ENCODE measurements at places on chromosomes 5 and 9.

- DNase-seq, result no peak
Measured at GRCh38 chr5:73263001-73263710, 90.2 kb downstream of the TMEM174 start.

GRCh38 chr5:127406326-127407121 is 110.9 kb upstream of the PRRC1 start:
- no peak for DNase-seq

- no peak for DNase-seq
Measured at GRCh38 chr5:165015126-165015525, 1509.7 kb downstream of the MAT2B start.

- DNase-seq, result no peak
Measured at GRCh38 chr5:58201922-58202648, 257.8 kb downstream of the PLK2 start.

DNA sequence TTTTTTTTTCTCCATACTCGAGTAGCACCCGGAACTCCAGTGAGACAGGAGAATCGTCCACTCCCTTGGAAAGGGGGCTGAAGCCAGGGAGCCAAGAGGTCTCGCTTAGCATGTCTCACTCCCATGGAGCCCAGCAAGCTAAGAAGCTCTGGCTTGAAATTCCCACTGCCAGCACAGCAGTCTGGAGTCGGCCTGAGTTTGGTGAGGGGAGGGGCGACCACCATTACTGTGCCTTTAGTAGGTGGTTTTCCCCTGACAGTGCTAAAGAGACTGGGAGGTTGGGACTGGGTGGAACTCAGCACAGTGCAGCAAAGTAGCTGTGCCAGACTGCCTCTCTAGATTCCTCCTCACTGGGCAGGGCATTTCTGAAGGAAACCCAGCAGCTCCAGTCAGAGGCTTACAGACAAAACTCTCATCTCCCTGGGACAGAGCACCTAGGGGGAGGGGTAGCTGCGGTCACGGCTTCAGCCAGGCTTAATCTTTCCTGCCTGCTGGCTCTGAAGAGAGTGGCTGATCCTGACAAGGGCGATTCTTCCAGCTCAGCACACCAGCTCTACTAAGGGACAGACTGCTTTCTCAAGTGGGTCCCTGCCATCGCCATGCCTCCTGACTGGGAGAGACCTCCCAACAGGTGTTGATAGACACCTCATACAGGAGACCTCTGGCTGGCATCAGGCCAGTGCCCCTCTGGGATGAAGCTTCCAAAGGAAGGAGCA is 414.5 kb upstream of the ZNF608 start:
- no peak for DNase-seq

DNA sequence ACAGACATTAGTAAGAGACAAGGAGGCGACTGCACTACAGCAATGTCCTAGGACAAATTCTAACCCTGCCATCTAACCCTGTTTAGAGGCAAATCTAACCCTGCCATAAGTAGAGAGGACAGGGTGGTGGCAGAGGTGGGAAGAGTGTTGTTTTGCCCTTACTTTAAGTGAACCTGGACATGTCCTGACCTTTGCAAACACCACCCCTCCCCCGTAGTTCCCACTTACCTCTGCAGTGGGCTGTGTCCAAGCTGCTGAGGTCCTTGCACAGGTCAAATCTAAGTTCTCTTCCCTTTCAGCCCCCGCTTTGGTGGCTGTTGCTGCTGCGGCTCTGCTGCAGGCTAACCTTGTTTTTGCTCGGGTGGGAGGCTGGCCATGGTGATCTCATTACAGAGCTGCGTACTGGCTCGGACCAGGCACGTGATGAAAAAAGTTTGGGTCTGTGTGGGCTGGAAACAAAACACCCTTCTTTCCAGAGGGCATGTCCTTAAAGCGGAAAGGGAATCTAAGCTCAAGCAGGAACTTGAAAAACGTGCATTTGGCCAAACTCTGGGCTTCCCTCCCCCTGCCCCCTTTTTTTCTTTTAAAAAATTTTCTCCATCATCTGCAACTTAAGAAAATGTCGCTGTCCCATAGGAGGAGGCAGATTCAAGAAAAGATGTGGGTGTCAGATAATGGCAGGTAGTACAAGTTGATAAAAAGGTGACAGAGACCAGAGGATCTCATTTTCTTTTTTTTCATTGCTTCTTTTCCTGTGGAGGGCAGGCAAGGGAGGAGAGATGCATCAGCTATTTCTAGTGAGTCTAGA is at the start of gene FAXDC2:
FAXDC2 (minus strand) TSS at position 349 of the 808 bp plus-strand sequence. CDS start 12,425 bp downstream, outside the sequence.
- no peak for DNase-seq

Measured in NCI-H1436 treated with DMSO at 0.1 percent for 48 hours (cell line).